ENCODE measurements at places on chromosomes 3 and 15. TPM values are rescaled to one million over a fixed set of nuclear protein-coding genes. Genes with fewer than 3 reads are reported as not detected.

DAZL gene
- not detected for total RNA-seq

GOLGA8K gene
- total RNA-seq, result not detected

ZDHHC23 gene
- 10.9 TPM for total RNA-seq

TMOD3 gene
- 32.3 TPM for total RNA-seq

ROPN1 gene
- total RNA-seq, result not detected

RASGRF1 gene
- total RNA-seq, result 0.32 TPM

TIGIT gene
- not detected for total RNA-seq

MYEF2 gene
- 17.5 TPM for total RNA-seq

PLA2G4E gene
- total RNA-seq, result not detected

CGNL1 gene
- 0.12 TPM for total RNA-seq

CYP19A1 gene
- 0.86 TPM for total RNA-seq

SLC7A14 gene
- 2.8 TPM for total RNA-seq
